Stimulated activated CD8-positive, alpha-beta memory T cell treated with anti-CD3 and anti-CD28 coated beads, Interleukin-2, amount 100 ng/mL, for 1 hour (primary cell): ENCODE measurements at places on chromosomes 11 and 22.

- DNase-seq = no peak
Measured at GRCh38 chr11:85809191-85809590, 1.8 kb downstream of the SYTL2 start.

- peak; percentile 9 for DNase-seq
Measured at GRCh38 chr11:112797648-112798293, 163.4 kb upstream of the NCAM1 start.

- DNase-seq = no peak
Measured at GRCh38 chr11:103730131-103730940, 306.1 kb upstream of the DDI1 start.

DNA sequence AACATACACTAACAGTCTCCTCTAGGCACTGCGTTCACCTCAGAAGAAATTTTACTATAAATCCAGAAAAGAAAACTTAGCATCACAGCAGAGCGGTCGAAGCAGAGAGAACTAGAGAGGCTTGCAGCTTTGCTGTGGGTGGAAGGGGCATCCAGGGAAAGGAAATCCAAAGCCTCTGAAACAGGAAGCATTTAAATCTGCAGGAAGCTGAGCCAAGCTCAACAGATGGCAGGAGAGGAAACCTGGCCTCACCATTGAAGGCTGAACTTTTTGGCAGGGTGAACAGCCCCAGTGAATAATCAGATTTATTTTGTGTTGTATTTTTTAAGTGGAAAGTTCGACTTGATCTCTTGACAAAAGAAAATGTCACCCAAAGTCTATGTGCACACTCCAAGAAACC, 858.1 kb downstream of the OPCML start:
- DNase-seq = no peak

DNA sequence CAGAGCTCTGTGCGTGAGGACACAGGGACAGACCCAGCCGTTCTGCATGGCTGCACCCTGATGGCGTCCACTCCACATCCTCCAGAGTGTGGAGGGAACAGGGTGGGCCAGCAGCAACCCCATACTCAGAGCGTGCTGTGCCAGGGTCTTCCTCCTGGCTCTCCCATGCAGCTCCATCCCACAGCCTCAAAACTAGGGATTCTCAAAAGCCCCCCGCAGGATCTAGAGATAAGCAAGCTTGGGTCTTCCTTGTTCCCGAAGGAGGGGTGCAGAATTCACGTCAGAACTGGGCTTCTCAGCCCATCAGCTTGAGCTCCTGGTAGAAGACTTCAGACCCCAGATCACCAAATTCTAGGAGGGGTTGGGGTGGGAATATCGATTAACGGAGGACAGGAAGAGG, 858.8 kb downstream of the TBC1D22A start:
- no peak for DNase-seq

DNA sequence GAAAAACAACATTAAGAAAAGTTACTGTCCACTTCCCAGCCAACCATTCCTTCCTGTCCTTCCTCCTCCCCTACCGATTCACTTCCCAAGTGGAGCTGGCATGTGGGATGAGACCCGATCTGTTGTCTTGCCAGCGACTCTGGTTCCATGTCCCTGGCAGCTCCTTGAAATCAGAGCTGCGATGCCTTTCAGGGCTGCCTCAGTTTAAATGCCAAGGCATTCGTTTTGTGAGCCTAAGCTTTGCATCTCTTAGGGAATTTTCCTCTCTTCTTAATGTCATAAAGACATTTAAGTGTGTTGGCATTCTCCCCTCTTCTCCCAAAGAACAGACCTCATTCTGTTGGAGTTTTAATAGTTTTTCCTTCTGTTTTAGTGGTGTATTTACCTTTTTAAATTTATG, 98.4 kb downstream of the EXT2 start:
- no peak for DNase-seq

- DNase-seq = no peak
Measured at GRCh38 chr11:59295435-59295834, 63.3 kb upstream of the OR5AN1 start.

- no peak for DNase-seq
Measured at GRCh38 chr11:129790106-129790505, 25.5 kb upstream of the TMEM45B start.

DNA sequence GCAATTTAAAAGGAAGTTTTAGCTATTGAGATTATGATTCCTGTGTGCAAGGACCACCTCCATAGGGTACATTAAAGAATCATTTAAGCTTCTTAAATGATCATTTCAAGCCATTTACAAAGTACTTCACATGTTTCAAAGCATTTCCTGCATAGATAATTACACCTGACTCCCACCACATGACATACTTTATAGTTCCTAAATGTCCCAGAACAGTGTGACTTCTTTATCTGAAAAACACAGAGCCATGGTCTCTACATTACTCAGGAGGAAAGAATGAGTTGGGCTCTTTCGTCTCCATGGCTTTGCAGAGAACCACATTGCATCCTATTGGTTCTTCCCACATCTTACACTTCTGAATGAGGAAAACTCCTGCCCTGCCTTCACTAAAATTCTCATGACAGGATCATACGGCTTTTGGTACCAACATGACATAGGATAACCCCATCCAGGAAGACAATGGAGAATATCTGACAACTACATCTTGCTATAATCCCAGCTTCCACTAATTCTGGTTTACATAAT, 88.6 kb downstream of the ETS1 start:
- no peak for DNase-seq

DNA sequence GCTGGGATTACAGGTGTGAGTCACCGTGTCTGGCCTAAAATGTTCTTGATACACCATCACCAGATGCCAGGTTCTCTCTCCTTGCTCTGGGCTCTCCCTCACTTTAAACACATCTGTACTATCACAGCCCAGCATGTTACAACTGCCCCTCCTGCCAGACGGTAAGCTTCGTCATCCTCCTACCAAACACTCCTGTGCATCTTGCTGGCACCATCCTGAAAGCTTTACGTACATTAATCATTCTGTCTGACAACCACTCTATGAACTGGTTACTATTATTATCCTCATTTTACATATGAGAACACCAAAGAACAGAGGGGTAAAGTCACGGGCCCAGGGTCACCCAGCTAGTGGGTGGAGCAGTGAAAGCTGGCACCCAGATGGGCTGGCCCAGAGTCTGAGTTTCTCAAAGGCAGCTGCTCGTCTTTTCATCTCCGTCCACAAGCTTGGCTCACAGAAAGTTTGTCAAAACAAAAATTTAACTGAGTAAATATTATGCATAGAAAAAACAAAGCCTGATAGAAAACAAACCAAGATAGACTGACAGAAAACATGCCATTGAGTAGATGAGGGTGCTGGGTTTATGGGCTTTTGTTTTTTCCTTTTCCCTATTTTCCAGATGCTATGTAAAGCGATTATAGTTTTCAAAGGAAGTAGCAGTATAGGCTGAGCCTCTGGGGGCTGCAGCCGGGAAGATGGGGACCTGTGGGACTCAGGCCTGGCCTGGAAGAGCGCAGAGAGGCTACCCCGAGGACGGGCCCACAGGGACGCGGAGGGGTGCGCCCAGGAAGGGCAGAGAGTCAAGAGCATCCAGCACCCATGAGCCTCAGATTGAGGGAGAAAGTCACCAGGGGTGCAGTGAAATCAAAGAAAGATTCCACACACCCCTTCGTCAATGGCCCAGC, 9.5 kb downstream of the PLA2G6 start:
- no peak for DNase-seq

GRCh38 chr22:20663941-20664593, 109.8 kb upstream of the SERPIND1 start:
- DNase-seq = no peak

- DNase-seq = no peak
Measured at GRCh38 chr11:35907648-35908431, 36.0 kb upstream of the LDLRAD3 start.

- DNase-seq = peak; percentile 43
Measured at GRCh38 chr11:18731949-18732821, 6.2 kb upstream of the IGSF22 start.

- no peak for DNase-seq
Measured at GRCh38 chr22:17613280-17613679, 15.3 kb downstream of the ATP6V1E1 start.

GRCh38 chr11:45250035-45250718, 36.0 kb downstream of the SYT13 start:
- no peak for DNase-seq

DNA sequence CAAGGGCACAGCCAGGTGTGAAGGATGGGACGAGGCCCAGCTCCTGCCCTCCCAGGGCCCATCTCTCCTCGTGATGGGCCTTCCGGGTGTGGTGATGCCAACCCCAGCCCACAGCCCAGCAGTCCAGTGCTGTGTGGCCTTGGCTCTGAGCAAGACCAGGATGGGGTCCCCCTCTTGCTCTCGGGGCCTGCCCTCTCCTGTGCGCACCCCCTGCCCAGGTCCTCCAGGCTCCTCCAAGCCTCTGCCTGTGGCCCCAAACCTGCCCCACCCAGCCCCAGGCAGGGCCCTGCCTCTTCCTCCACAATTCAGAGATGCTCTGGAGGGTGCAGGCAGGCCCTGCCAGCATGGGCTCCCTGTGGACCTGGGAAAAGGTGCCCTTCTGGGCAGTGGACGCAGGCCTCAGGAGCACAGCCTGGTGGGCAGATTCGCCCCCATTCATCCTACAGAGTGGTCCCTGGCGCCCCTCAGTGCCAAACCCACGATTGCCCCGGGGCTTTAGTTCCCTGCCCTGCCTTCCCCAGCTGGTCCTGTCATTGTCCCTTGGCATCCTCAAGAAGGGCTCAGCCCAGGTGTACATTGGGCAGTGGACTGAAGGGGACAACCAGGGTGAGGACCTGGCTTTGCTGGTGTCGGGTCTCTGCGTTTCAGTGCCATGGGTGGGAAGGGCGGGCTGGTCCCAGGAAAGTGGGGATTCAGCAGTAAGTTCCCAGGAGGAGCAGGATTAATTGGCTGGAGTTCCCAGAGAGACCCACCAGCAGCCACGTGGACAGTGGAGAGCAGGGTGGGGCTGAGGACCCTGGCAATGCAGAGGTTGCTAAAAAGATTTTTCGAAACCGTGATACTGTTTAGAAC, 19.8 kb downstream of the EIF1AD start:
- DNase-seq = no peak

DNA sequence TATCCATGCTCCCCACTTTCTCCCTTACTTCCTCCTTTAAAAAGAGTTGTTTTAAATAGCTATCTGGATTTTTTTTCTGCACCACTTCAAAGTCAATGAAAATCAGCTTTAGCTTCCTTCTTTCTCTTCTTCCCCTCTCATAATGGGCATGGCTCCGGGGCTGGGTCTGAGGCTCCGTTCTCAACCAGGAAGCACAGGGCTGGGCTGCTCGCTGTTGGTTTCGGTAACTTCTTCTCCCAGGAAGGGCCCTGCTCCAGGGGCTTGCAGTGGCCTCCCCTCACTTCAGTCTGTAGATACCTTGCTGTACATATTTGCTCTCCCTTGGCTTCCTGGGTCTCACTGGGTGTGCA, 23.8 kb downstream of the MICAL2 start:
- DNase-seq = no peak

GRCh38 chr11:46114378-46114777, 6.9 kb downstream of the PHF21A start:
- DNase-seq = no peak

GRCh38 chr22:22855617-22856308, 31.9 kb upstream of the IGLL5 start:
- DNase-seq = no peak

GRCh38 chr22:25159028-25159427, 40.6 kb upstream of the CRYBB3 start:
- no peak for DNase-seq
